Upper lobe of right lung (tissue), 1 donor: ENCODE measurements at places on chromosomes 6 and 20. TPM values are rescaled to one million over a fixed set of nuclear protein-coding genes. Genes with fewer than 3 reads are reported as not detected.

- DNase-seq, result no peak
Observed at GRCh38 chr6:110486756-110487155, 10.3 kb upstream of the SLC22A16 start.

Gene TCP11
- not detected for total RNA-seq

Gene EMILIN3
- not detected for total RNA-seq

Gene PFDN4
- total RNA-seq, result 19.9 TPM

Gene CDSN
- total RNA-seq, result not detected

DNA sequence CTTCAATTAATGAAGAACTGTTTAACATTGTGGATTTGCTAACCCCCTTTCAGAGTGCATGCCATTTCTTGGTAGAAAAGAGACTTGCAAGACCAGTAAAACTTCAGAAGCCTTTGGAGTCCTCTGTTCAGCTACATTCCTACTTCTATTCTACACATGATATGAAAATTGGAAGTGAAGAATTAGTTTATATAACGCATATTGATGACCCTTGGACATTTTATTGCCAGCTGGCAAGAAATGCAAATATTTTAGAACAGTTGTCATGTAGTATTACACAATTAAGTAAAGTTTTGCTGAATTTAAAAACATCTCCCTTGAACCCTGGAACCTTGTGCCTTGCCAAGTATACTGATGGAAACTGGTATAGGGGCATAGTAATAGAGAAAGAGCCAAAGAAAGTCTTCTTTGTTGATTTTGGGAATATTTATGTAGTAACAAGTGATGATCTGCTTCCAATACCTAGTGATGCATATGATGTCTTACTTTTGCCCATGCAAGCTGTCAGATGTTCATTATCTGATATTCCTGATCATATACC is 3.3 kb downstream of the TDRD6 start:
- no peak for DNase-seq
